GM23338 (cell line): ENCODE measurements at places on chromosomes 13 and 19. TPM values are rescaled to one million over a fixed set of nuclear protein-coding genes. Genes with fewer than 3 reads are reported as not detected.

ZSWIM4 gene
- 37.9 and 42.3 TPM in 2 replicates for total RNA-seq

SIGLEC5 gene
- not detected in 2 replicates for total RNA-seq

FLT1 gene
- 112 and 116 TPM in 2 replicates for total RNA-seq

CRX gene
- total RNA-seq, result not detected in 2 replicates

STK11 gene
- total RNA-seq, result 84.4 and 96.5 TPM in 2 replicates

ZNF208 gene
- 1.1 TPM in 1 of 2 replicates, not detected in the other for total RNA-seq

LRP3 gene
- total RNA-seq, result 43.1 and 62.7 TPM in 2 replicates

ADAMTSL5 gene
- 0.10 TPM in 1 of 2 replicates, not detected in the other for total RNA-seq

PSG11 gene
- not detected in 2 replicates for total RNA-seq

PRR22 gene
- 1.0 and 1.6 TPM in 2 replicates for total RNA-seq

CYP2A6 gene
- total RNA-seq, result not detected in 2 replicates

EBI3 gene
- 0.52 TPM in 1 of 2 replicates, not detected in the other for total RNA-seq

OR7C1 gene
- not detected in 2 replicates for total RNA-seq

PTGIR gene
- not detected in 2 replicates for total RNA-seq

PCSK4 gene
- total RNA-seq, result 5.9 and 15.1 TPM in 2 replicates

KIR3DL2 gene
- total RNA-seq, result not detected in 2 replicates

ATP4A gene
- 0.62 and 0.63 TPM in 2 replicates for total RNA-seq

CDC34 gene
- total RNA-seq, result 146 and 148 TPM in 2 replicates

EMP3 gene
- 6.0 and 7.9 TPM in 2 replicates for total RNA-seq

ENOX1 gene
- total RNA-seq, result 0.66 and 2.1 TPM in 2 replicates

C1QTNF9 gene
- not detected in 2 replicates for total RNA-seq

PSG3 gene
- total RNA-seq, result not detected in 2 replicates

SYNGR4 gene
- not detected in 2 replicates for total RNA-seq

KCNN1 gene
- total RNA-seq, result 12.4 and 29.8 TPM in 2 replicates

CEACAM19 gene
- 0.16 and 0.38 TPM in 2 replicates for total RNA-seq

GNA15 gene
- total RNA-seq, result 0.14 TPM in 1 of 2 replicates, not detected in the other

SIGLEC8 gene
- not detected in 2 replicates for total RNA-seq

COX7A1 gene
- 0.52 TPM in 1 of 2 replicates, not detected in the other for total RNA-seq

MEF2B gene
- 3.0 and 8.3 TPM in 2 replicates for total RNA-seq
